ENCODE measurements at places on chromosomes 12 and 14. TPM values are rescaled to one million over a fixed set of nuclear protein-coding genes. Genes with fewer than 3 reads are reported as not detected.

DHRS1 gene
- 48.5 TPM for total RNA-seq

DTX1 gene
- total RNA-seq, result 1.8 TPM

TRIM9 gene
- 1.2 TPM for total RNA-seq

TMEM63C gene
- total RNA-seq, result 1.1 TPM

SYNDIG1L gene
- total RNA-seq, result not detected

MYF5 gene
- total RNA-seq, result not detected

LAG3 gene
- total RNA-seq, result not detected

ALG10 gene
- total RNA-seq, result 14.4 TPM

- no peak for DNase-seq
These were observed 3.3 kb upstream of the MDM1 start for GRCh38 chr12:68335462-68335861.

DNA sequence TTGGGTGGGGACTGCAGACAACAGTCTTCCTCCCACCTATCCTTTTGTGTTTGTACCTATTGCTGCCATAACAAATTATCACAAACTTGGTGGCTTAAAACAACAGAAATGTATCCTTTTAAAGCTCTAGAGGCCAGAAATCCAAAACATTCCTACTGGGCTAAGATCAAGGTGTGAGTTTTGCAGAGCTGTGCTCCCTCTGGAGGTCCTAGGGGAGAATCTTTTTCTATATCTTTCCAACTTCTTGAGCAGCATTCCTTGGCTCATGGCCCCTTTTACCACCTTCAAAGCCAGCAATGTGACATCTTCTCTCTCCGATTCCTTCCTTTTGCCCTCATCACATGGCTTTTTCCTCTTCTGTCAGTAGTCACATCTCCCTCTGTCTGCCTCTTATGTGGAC, 190.6 kb downstream of the TTC8 start:
- no peak for DNase-seq

DNA sequence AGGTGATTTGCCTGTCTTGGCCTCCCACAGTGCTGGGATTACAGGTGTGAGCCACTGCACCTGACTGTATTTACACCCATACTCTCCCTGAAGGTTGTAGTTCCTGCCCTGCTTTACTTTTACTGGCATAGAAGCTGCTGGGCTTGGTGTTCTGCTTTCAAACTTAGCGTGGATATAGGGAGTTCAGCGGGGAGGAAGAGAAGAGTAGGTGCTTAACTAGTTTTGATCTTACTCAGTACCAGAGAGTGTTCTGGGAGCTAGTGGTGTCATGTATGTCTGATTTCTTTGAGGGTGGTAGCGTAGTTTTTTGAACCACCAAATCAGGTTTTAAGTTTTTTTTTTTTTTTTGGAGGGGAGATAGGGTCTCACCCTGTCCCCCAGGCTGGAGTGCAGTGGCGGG, 13.8 kb downstream of the RCOR1 start:
- no peak for DNase-seq

DNA sequence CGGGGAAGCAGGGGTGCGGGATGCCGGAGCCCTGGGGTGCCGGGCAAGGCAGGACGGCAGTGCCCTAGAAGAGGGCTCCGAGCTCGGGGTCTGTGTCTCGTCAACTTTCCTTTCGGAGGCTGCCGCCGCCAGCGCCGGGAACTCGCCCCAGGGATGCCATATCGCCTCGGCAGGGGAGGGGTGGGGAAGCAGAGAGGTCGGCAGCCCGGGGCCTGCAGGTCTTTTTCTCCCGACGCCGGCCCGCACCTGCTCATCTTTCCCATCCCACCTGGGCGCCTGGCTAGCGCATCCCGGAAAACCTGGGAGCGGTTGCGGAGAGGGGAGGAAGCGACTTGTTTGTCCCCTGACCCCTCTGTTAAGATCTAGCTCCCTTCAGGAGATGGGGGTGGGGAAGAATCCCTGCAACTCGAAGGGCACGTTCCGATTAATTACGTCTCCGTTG, 547 bp downstream of the CNTN1 start:
- no peak for DNase-seq

DNA sequence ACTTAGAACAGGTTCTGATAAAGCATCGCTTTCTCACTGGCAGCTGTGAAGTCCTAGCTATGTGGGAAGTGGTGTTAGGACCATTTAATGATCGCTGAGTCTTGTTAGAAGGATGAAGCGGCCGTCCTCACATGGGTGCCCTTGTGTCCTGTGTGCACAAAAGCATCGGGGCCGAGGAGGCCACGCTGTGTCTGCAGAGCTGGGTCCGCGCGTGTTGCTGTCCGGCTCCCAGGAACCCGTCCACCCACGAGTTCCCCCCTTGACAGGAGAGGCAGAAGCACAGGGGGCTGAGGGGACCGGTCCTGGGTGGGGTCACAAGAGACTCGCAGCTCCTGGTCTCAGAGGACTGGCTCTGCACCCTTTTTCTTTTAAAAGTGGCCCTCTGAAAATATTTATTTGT, 90.4 kb downstream of the ADGRD1 start:
- DNase-seq, result no peak

GRCh38 chr12:24906141-24906540, 42.8 kb downstream of the BCAT1 start:
- DNase-seq, result no peak

Measured in kidney epithelial cell (primary cell).